Heart left ventricle (tissue), 16 donors: ENCODE measurements at places on chromosomes 6 and 20. TPM values are rescaled to one million over a fixed set of nuclear protein-coding genes. Genes with fewer than 3 reads are reported as not detected.

Gene HLA-DPA1
- polyA plus RNA-seq, result 23.5 TPM

GRCh38 chr6:16318538-16318937 lies 80.2 kb downstream of the GMPR start:
- DNase-seq, result no peak

- no peak for DNase-seq
Measured at GRCh38 chr6:45595010-45595851, 217.5 kb upstream of the SUPT3H start.

DNA sequence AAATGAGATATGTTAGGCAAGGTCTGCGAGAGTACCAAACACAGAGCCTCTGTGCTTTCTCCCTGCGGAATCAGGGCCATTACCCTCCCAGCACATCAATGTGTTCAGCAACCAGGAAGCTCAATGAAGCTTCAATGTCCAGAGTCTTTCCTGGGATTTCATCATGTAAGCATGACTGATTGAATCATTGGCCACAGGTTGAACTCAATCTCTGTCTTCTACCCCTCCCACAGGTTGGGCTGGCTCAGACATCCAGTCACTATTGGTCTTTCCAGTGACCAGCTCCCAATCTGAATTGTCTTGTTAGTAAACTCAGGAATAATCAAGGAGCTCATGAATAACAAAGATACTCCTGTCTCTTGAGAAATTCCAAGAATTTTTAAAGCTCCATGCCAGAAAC lies 2.7 kb upstream of the DTD1 start:
- no peak for DNase-seq

- no peak for DNase-seq
Measured at GRCh38 chr20:7264137-7264536, 496.7 kb downstream of the BMP2 start.
